Karpas-422 (cell line): ENCODE measurements at places on chromosomes 4 and X.

- DNase-seq = peak; percentile 67
These were observed 338 bp upstream of the KLHL2 start for GRCh38 chr4:165207016-165207430.

- no peak for DNase-seq
These were observed 3.2 kb downstream of the RPL9 start for GRCh38 chr4:39455486-39455885.

GRCh38 chr4:131426023-131426758 is 1722.9 kb upstream of the PCDH10 start:
- DNase-seq = no peak

- DNase-seq = no peak
These were observed 58.2 kb downstream of the NAA11 start for GRCh38 chr4:79267671-79268070.

GRCh38 chr4:116585246-116585645 is 500.1 kb downstream of the TRAM1L1 start:
- DNase-seq = no peak

DNA sequence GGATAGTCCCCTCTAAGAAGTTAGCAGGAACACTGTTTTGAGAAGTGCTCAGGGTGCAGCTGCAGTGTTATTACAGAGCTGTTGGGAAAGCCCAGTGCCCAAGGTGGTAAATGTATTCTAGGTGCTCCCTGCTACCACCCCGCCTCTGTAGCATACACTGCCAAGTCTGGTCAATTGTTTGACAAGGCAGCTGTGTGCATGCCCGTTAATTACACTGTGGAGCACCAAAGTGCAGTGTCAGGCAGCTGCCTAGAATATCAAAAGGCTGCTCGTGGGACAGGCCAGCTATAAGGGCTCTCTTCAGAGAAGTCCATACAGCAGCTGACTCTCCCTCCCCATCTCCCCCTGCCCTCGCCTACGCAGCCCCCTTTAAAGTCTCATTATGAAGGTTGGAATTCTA is 99.9 kb upstream of the KLHL13 start:
- DNase-seq = no peak

DNA sequence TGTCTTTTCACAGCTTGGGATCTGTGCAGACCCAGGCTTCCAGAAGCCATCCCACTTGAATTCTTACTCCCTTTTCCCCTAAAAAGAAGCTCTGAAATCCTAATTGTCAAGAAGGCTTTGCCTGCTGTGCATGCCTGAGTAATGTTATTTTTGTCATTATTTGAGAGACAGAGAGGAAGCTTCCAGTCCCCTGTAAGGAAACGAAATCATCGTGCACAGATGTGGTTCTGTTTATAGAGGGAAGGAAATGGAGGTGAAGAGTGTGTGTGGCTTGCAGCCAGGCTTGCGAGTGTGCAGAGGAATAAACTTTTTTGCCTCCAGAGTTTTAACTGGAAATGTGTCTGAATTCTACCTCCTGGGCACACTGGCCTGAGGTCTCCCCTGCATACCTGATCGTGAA is 70.2 kb downstream of the TBL1X start:
- DNase-seq = no peak

- no peak for DNase-seq
These were observed 17.2 kb downstream of the PROM1 start for GRCh38 chr4:16066586-16067128.

DNA sequence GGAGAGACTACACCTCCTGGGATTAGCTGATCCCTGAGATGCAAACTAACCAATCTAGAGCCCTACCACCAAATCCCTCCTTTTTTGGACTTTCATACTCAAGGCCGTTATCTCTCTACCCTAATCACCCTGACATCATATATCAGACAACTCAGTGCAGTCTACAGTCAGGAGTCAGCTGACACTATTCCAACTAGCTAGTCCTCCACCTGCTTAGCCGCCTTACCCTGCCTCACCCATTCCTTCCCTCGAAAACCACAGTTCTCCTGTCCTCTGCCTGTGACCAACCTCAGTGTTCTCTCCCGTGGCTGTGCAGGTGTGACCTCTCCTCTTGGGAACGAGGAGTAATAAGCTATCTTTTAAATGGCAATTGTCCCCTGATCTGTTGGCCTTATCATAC is 1.8 kb upstream of the PPEF2 start:
- no peak for DNase-seq

DNA sequence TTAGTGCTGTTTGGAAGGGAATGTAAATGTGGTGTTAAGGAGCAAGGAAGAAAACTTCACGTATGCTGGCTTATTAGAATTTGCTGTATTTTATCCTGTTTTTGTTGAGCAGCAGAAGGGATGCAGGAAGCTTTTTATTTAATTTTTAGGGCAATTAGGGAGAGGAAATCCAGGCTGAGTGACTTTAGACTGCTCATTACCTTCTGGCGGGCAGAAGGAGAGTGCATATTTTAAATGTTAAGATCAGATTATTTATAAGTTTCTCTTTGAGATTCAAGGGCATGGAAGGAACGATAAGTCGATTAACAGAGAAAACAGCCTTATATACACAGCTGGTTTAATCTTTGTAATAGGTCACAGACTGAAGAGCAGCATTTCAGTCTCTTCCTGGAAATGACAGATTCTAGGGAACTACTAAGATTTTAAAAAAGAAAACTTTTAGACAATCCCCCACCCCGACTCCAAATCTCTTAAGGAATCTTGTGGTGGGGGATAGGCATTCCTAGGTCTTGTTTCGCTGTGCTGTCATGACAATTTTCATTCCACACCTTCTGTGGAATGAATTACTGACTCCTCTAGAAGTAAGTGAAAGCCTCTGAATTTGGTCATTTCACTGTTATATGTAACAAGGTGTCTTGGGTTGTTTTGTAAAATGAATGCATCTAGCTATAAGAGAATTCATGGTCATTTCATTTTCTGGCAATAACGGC is 402.5 kb downstream of the RAPGEF2 start:
- no peak for DNase-seq

- DNase-seq = peak; percentile 78
These were observed 568 bp downstream of the CHST7 start for GRCh38 chrX:46573892-46574773.
